ENCODE measurements at places on chromosomes 2 and 18.

GRCh38 chr18:59681521-59682004 lies 15.7 kb downstream of the CCBE1 start:
- DNase-seq, result no peak

GRCh38 chr2:164535280-164536025 lies 85.8 kb downstream of the GRB14 start:
- no peak for DNase-seq

DNA sequence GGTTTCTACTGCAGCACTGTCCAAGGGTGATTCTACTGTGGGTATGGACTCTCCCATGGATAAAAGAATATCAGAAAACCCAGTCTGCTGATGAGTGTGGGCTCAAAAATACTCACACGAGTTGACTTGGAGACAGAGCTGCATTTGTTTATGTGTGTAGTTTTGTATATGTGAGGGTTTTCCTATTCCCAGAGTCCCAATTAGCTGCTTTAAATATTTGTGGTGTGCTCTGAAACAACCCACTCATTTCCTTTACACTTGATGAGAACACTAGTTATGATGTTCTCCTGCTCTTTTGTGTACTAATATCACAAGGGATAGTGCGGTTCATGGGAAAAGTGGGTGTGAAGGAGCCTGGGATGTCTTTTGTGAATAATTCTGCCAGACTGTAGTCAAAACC lies 337.3 kb downstream of the PLCL1 start:
- no peak for DNase-seq

- no peak for DNase-seq
Observed at GRCh38 chr2:43300222-43300621, 73.8 kb upstream of the ZFP36L2 start.

GRCh38 chr18:49368161-49368875 lies 92.1 kb downstream of the DYM start:
- DNase-seq, result no peak

DNA sequence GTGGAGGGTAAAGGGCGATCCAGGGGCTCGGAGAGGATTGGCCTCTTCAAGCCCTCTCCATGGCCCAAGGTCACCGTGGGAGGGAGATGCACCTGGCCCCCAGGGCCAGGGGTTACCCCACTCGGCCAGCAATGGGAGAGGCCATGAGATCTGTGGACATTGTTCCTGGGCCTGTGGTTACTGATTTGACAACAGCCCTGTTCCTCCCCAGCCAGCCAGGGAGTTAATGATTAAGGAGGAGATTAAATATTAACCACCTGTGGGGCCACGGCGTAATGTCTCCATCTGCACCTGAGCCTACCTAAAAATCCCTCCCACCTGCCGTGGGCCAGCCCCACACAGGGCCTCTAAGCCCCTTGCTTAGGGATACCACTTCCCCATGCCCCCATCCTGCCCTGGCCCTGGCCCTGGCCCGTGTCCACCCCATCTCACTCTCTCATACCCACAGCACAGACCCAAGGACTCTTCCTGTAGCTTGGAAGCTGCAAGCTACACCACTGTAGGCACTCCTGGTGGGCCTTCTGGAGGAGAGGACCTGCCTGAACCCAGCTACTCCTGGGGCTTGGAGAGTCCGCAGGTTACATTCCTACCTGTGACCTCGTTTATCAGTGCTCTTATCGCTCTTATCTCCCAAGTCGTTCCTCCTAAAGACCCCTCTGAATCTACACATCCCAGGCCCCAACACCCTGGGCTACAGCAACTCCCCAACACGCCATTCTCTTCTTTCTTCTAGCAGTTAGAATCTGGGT lies 32.1 kb downstream of the ZFP36L2 start:
- no peak for DNase-seq

GRCh38 chr2:30373881-30374302 lies 73.2 kb upstream of the LCLAT1 start:
- DNase-seq, result no peak

GRCh38 chr18:40109252-40110049 lies 1845.6 kb upstream of the PIK3C3 start:
- no peak for DNase-seq

DNA sequence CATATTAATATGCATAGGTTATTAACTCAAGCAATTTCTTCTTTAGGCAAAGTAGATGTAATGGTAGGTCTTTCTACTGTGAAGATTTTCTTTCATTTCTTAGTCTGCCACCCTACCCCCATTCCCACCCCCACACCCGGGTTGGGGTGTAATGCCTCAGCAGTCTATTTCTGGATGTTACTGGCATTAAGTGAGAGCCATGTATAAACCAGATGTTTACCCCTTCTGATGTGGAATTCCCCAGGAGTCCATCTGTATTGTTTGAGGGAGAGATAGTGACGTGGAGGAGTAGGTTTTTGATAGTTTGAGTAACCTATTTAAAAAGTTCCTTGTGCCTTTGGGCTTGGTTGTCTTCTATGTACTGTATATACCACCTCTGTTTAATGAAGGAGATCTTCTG lies 11.8 kb downstream of the TDRD15 start:
- no peak for DNase-seq

DNA sequence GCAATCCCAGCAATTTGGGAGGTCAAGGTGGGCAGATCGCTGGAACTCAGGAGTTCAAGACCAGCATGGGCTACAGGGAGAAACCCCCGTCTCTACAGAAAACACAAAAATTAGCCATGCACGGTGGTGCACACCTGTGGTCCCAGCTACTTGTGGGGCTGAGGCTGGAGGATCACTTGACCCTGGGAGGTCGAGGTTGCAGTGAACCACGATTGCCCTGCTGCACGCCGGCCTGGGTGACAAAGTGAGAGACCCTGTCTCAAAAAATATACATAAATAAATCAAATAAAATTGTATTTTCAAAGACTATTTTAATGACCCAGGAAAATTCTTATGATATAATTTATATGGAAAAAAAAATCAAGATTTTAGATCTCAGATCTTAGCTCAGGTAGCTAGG lies 191.5 kb downstream of the ZFP36L2 start:
- DNase-seq, result no peak

GRCh38 chr18:9000733-9001132 lies 101.8 kb upstream of the NDUFV2 start:
- no peak for DNase-seq

- DNase-seq, result no peak
Observed at GRCh38 chr2:80530442-80531064, 226.0 kb upstream of the LRRTM1 start.

DNA sequence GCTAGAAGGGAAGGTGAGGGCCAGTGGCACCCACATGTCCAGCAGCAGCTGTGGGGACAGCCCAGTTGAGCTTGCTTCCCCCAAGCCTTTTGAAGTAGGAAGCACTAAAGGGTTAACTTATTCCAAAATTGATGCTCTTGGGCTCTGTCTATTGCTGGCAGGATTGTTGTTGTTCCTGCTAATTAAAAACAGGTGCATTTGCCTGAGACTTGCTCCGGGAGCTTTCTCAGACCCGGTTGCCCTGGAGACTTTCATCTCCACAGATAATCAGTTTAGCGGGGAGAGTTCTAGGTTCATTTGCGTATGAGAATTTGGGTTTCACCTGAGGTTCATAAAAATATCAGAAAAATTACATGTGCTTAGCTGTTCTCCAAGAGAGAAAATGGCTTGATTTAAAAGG lies 277.3 kb downstream of the LRATD1 start:
- no peak for DNase-seq

DNA sequence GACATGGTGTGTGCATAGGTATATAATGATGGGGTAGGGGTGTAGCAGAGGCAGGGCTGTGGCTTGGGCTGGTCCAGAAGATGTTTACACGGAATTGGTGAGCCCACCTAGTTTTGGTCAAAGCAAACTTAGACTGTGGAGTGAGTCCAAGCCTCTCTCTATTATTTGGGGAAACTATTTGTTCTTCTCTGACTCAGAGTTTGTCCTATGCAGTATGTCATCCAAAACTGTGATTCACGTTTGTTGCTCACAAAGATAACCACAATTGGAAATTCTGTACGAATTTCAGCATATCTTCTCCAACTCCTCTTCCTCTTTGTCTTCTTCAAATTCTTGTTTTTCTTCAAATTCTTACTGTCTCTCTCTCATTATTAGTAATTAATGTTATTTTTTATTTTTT lies 292.9 kb downstream of the XIRP2 start:
- no peak for DNase-seq

GRCh38 chr2:61639721-61640120 lies 101.6 kb upstream of the XPO1 start:
- no peak for DNase-seq

- DNase-seq, result no peak
Observed at GRCh38 chr2:6789559-6790138, 76.1 kb downstream of the CMPK2 start.

DNA sequence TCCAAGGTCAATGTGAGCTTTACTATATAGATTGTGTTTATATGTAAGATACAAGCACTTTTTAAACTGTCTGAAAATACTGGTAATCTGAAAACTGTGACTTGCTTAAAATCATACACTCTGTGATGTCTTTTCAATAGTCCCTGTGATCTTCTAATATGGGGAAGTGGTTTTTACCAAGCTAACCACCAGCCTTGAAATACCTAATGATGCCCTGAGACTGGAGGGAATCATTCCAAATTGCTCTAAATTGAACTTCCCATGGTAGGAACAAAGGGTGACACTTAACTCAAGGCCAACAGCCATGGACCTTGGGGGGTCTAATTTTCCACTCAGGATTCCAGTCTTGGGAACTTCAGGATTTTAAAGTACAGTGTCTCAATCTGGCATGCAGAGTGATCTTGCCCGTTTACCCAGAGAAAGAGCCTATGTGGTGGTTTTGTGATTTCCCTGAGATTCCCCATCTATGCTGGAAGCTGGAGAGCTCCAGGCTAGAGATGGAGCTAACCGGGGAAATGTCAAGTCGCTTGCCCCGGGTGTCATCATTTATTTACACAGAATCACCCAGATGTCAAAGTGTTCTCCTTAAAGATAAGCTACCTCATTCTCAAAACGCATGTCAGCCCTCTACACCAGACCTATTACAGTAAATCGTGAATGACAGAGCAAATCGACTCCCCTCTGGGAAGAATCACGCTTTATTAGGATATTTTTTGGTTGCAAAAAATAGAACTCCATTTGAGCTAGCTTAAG lies 198.5 kb downstream of the SP3 start:
- no peak for DNase-seq

DNA sequence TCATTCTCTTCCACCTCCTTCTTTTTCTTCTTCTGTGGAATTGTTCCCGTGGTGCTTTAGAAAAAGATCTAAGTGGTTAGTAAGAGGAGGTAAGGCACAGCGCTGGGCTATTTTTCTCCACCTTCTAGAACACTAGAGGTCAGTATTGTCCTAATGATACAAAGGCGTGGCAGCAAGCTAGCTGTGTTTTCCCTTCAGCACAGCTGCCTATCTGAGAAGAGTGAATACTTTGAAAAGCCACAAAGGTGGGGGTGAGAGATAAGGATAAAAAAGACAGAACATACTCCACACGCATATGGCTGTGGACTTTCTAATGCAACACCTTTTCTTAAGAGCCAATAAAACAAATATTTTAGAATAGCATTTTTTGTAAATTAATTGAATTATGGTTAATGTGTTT lies 2.1 kb downstream of the CNTNAP5 start:
- DNase-seq, result no peak

GRCh38 chr2:200127848-200128247 lies 172.5 kb downstream of the MAIP1 start:
- DNase-seq, result no peak

DNA sequence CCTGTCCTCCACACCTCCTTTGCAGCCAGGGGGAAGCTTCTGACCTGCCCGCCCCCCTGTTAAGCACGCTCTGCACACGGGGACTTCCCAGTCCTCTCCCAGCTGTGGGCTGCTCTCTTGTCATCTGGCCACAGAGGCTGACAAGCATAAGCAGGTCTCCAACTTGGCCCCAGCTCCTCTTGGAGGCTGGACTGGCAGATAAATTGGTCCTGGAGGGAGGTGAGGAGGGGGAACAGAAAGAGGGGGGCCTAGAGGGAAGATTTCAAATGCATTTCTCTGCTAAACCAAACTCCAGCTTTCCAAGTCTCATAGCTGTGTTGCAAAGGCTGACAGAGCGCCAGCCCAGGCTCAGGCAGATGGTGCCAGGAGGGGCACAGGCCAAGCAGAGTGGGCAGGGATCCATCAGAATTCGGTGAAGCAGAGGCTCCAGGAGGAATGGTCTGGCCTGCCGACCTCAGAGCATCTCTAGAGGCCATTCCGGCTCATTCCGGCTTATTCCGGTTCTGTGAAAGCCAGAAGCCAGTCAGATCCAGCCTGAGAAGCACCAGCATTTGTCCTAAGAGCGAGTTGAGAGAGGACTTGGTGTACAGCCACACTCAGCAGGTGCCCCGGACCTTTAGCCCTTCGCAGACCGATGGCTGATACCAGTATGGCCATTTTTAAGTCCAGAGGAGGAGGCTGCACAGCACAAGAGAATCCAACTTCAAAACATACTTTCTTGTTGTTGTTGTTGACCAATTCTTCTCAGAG lies 508.9 kb upstream of the MYT1L start:
- DNase-seq, result no peak

DNA sequence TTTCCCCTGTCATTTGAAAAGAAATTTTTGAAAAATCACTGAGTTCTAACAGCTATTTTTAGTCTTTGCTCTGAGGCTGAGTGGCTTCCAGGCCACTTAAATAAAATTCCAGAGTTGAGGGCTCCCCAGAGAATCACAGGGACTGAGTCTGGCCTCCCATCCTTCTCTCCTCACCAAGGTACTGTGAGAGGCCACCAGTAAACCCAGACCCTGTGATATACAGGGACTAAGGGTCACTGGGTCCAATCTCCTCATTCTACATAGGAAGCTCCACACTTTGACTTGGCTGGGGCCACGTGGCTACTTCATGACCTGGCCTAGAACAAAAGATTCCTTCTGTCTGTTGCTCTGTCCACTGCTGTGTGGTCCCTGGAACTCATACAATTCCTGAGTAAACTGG lies 123.2 kb upstream of the CDCA7 start:
- no peak for DNase-seq

GRCh38 chr18:50665519-50665918 lies 105.6 kb downstream of the MAPK4 start:
- DNase-seq, result no peak

- peak; percentile 90 for DNase-seq
Observed at GRCh38 chr2:222860740-222861410, at the start of gene ACSL3. Gene ACSL3 (plus strand): TSS chr2:222861036. CDS start chr2:222908773, 47,737 bp downstream.

- DNase-seq, result no peak
Observed at GRCh38 chr2:190693533-190694232, 44.8 kb downstream of the NAB1 start.

GRCh38 chr2:69997015-69997830 lies 35.8 kb upstream of the ASPRV1 start:
- no peak for DNase-seq

- DNase-seq, result peak; percentile 65
Observed at GRCh38 chr18:48928787-48929186, 22.0 kb downstream of the SMAD7 start.

- no peak for DNase-seq
Observed at GRCh38 chr18:69564602-69565001, 163.9 kb downstream of the DOK6 start.
